ENCODE measurements at places on chromosomes 5 and 9.

GRCh38 chr9:129343424-129344375, 165.6 kb upstream of the IER5L start:
- no peak for DNase-seq

DNA sequence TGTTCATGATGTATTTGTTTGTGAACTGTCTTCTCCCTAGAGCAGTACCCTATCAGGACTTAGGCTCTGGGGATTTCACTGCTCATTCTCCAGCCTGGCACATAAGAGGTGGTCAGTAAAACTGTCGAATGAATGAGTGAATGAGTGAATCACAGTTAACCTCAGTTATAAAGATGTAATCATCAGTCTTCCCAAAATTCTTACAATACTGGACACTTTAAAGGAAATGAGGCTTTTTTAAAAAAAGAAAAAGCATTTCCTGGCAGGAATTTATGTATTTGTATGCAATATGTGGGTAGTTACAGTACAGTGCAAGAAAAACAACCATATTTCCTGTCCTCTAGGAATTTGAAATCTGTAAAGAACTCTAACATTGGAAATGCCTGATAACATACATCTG, 59.6 kb downstream of the RAI14 start:
- no peak for DNase-seq

DNA sequence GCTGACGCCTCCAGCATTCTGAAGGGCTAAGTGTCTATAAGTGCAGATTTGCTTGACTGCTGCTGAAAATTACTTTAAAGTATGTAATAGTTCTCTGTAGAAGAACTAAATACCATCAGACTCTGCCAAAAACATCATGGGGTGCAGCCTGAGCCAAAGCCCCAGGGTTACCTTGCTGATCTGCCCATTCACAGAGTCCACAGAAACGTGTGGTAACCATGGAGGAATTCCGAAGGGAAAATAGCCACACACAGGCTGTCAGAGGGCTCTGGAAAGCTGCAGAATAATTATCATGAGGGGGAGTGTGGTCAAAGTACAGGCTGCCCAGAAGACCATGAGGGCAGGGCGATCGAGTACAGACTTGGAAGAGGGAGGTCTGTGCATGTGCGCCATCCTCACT, 36.4 kb downstream of the RETREG1 start:
- DNase-seq, result no peak

- no peak for DNase-seq
These were observed 510.3 kb upstream of the KLF4 start for GRCh38 chr9:107999890-108000289.

GRCh38 chr9:28031521-28032267, 458.4 kb upstream of the C9orf72 start:
- no peak for DNase-seq
